ENCODE measurements at places on chromosomes 3 and 15. TPM values are rescaled to one million over a fixed set of nuclear protein-coding genes. Genes with fewer than 3 reads are reported as not detected.

DNA sequence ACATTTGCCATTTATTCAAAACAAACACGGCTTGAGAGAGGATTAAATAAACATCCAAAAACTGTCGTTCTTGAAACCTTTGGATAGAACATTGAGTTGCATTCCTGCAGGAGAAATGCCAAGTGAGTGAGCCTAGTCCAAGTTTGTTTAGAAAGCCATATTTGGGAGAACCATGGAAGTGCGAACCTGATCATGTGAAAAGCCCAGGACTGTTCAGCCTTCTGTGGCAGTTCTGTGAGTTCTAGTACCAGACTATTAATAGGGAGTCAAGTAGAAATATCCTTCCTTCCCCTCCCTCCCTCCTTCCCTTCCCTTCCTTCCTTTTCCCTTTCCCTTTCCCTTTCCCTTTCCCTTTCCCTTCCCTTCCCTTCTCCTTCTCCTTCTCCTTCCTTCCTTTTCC lies 470.4 kb downstream of the LPP start:
- peak overlapping the region; percentile 83 for H3K27ac ChIP-seq
- DNase-seq: peak; percentile 82
- H3K4me1 ChIP-seq: peaks cover 15% of the 10 kb centered on the region
- no peak overlapping the region for H3K4me3 ChIP-seq

- DNase-seq: peak; percentile 10
- H3K36me3 ChIP-seq: no peaks in the 10 kb centered on the region
- H3K4me3 ChIP-seq: no peak overlapping the region
- H3K27me3 ChIP-seq: no peaks in the 10 kb centered on the region
- no peak overlapping the region for H3K27ac ChIP-seq
These were observed 59.7 kb downstream of the SEMA3G start for GRCh38 chr3:52385157-52385556.

RLBP1 gene
- total RNA-seq: not detected

DNA sequence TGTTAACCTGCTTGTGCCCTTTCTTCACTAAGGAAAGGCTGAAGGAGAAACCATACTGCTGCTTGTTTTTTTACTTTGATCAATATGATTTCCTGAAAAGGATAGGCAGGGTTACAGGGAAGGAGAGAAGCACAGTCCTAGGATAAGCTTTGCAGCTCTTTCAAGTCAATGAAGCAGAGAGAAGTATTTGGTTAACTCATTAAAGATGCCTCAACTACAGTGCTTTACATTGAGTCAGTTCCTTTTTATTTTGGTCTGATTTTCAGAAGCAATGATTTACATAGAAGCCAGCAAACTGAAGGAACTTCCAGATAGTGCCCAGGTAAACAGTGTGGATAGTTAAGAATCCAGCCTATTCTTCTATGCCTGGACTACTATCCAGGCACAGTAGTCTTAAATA lies 64.8 kb downstream of the ARIH1 start:
- H3K27me3 ChIP-seq: no peaks in the 10 kb centered on the region
- H3K4me1 ChIP-seq: peaks cover 13% of the 10 kb centered on the region
- no peak overlapping the region for H3K4me3 ChIP-seq
- no peak for DNase-seq
- no peak overlapping the region for H3K27ac ChIP-seq

- H3K4me3 ChIP-seq: no peak overlapping the region
- H3K27ac ChIP-seq: no peak overlapping the region
- peaks cover 37% of the 10 kb centered on the region for H3K4me1 ChIP-seq
- no peak for DNase-seq
- no peaks in the 10 kb centered on the region for H3K27me3 ChIP-seq
- no peaks in the 10 kb centered on the region for H3K36me3 ChIP-seq
These were observed 45.4 kb downstream of the AMOTL2 start for GRCh38 chr3:134328846-134329245.

GBE1 gene
- 33.4 TPM for total RNA-seq

C3orf80 gene
- 0.29 TPM for total RNA-seq
